CD4-positive, alpha-beta T cell (primary cell): ENCODE measurements at places on chromosomes 12 and 14. TPM values are rescaled to one million over a fixed set of nuclear protein-coding genes. Genes with fewer than 3 reads are reported as not detected.

- H3K4me3 ChIP-seq: no peak overlapping the region
- no peak for DNase-seq
- no peaks in the 10 kb centered on the region for H3K36me3 ChIP-seq
- peaks cover 13% of the 10 kb centered on the region for H3K4me1 ChIP-seq
These were observed 43.5 kb downstream of the RPS6KA5 start for GRCh38 chr14:91016800-91017410.

- H3K27ac ChIP-seq: no peak overlapping the region
- no peak overlapping the region for H3K4me3 ChIP-seq
- DNase-seq: no peak
- peaks cover 75% of the 10 kb centered on the region for H3K36me3 ChIP-seq
- H3K27me3 ChIP-seq: no peaks in the 10 kb centered on the region
- peaks cover 44% of the 10 kb centered on the region for H3K4me1 ChIP-seq
These were observed 4.0 kb downstream of the AP1G2 start for GRCh38 chr14:23563473-23564180.

DNA sequence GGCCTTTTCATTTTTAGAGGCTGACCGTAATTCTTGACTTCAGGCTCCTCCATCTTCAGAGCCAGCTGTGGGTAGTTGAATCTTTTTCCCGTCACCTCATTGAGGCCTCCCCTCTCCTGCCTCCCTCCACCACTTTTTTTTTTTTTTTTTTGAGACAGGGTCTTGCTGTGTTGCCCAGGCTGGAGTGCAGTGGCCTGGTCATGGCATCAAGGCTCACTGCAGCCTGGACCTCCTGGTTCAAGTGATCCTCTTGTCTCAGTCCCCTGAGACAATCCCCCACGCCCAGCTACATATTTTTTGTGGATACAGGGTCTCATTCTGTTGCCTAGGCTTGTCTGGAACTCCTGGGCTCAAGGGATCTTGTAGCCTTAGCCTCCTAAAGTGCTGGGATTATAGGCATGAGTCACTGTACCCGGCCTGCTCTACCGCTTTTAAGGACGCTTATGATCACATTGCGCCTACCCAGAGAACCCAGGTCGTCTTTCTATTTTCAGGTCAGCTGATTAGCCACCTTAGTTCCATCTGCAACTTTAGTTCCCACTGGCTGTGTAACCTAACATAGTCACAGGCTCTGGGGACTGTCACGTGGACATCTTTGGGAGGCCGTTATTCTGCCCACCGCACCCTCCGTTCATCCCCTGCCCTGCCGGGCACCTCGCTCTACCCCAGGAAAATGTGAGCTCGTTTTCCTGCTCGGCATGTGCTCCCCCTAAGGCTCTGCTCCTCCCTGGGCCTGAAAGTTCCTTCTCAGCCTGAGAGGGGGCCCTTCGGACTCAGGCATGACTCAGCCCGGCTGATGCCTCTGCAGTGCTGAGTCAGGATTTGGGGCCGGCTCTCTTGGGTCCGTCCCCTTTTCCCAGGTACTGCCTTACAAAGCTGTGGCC lies 13.4 kb downstream of the TNFAIP2 start:
- H3K4me1 ChIP-seq: no peaks in the 10 kb centered on the region
- H3K27ac ChIP-seq: no peak overlapping the region
- no peak overlapping the region for H3K4me3 ChIP-seq
- no peak for DNase-seq

The RNASE12 gene
- total RNA-seq: not detected

The KRT6C gene
- not detected for total RNA-seq

The TAS2R7 gene
- total RNA-seq: not detected

The ZNF641 gene
- 19.8 TPM for total RNA-seq
